ENCODE measurements at places on chromosomes 5 and 9.
A peak's percentile ranks its signal among the peaks of the same experiment; 100 is the strongest.

GRCh38 chr5:125708583-125708982, 714.6 kb upstream of the GRAMD2B start:
- no peak for DNase-seq

DNA sequence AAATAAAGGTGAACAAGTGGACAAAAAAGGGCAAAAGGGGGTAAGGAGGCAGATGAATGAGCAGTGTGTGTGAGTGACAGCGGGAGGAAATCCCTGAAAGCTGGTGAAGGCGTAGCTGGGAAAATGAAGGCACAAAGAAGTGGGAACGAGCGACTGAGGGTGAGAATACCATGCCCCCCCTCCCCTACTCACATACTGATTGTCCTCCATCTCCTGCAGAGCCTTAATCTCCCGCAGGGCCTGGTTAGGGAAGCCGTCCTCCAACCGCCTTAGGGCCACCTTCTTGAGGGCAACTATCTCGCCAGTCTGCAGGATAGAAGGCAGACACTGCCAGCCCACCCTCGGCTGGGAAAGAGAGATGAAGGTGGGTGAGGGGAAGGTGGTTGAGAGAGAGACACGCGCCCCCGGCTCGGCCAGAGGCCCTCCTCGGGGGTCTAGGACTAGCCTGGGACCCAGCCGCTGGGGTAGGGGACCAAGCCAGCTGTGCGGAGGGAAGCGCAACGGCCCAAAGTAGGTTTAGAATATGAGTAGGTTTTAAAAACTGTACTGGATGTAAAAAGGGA, 522 bp downstream of the CDK20 start:
- DNase-seq, result no peak

DNA sequence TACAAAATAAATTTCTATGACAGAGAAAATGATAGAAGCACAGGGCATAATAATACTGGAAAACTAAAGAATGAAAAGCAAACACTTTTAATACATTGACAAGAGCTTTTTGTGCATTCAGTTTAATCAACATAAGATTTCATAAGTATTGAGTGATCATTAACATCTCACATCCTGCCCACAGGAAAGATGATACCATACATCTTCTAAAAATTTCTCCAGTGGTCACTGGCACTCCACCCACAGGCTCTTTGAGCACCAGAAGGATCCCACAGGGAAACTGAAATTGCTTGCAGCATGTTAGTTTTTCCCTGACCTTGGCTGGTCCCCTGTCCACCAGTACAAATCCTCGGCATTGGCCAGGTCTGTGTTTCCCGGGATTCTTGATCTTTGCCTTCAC, 186.0 kb downstream of the CEMIP2 start:
- DNase-seq, result no peak

GRCh38 chr5:57738301-57738700, 255.7 kb upstream of the ACTBL2 start:
- DNase-seq, result no peak

DNA sequence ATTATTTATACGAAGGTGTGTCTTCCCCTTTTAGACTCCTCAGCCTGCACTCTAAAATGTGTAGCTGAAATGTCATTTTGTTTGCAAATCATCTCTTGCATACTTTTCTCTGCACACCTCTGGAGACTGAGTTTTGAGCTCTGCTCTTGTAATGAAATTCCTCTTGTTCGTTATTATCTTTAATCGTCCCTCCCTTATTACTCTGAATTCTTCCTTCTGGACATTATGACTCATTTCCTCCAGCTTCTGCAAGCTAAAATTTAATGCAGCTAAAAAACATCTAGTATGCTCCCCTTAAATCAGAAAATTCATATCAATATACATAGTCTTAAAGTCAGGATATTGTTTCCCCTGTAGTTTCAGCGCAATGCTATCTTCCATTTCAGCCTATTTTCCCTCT, 13.5 kb downstream of the ISL1 start:
- no peak for DNase-seq

- DNase-seq, result no peak
Measured at GRCh38 chr5:2333291-2333690, 418.2 kb downstream of the IRX2 start.

DNA sequence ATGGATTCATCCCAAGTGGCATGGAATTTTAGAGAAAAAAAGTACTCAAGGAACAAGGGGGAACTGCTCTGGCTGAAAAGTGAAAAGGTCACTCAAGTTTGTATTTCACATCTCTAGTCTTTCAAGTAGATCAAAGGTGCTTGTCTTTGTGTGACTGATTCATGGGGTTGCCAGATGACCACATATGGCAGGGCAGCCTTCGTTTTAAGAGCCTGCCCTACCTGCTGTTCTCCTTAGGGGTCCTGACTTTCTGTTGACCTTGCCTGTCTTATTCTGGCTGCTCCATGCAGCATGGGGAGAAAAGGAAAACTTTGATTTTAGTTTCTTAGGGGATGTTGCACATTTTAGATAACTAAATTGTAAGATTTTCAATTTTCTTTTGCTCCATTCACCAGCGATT, 877.7 kb downstream of the TLE1 start:
- DNase-seq, result no peak

- no peak for DNase-seq
Measured at GRCh38 chr5:124365361-124365801, 381.1 kb downstream of the ZNF608 start.

- no peak for DNase-seq
Measured at GRCh38 chr5:65021527-65022226, 252.9 kb downstream of the CWC27 start.

DNA sequence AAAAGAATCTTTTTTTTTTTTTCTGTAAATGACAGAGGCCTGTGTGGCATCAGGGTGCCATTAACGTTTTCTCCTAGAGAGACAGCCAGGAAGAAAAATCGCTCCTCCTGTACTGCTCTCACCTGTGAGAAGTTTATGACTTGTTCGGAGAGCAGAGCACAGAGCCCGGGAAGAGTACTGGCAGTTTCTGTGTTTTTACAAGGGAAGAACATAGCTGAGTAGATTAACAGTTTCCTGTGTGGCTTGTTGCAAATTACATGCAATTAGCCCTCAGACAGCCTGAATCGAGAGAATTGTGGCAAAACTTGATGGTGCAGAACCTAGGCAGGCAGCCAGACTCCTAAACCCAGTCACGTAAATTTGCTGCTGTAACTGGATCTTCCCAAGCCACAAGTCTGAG, 32.1 kb downstream of the PRKACG start:
- DNase-seq, result no peak

- peak; percentile 27 for DNase-seq
Measured at GRCh38 chr5:41788941-41789368, 81.3 kb downstream of the OXCT1 start.

DNA sequence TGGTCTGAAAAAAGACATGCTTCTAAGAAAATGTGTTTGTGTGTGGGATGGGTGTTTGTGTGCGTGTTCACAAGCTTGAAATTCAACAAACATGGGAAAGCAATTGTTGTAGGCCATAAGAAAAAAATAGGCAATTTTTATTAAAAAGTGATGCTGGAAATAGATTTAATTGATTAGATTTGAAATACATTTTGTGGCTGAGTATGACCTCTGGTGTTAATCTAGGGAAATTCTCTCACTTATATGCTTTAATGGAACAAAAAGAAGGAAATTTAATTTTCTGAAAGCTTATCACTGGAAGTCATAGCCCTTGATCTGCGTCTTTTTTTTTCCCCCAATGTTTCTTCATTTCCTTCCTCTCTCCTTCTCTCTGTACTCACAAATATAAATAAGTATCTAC, 3.5 kb upstream of the KCNN2 start:
- DNase-seq, result no peak

DNA sequence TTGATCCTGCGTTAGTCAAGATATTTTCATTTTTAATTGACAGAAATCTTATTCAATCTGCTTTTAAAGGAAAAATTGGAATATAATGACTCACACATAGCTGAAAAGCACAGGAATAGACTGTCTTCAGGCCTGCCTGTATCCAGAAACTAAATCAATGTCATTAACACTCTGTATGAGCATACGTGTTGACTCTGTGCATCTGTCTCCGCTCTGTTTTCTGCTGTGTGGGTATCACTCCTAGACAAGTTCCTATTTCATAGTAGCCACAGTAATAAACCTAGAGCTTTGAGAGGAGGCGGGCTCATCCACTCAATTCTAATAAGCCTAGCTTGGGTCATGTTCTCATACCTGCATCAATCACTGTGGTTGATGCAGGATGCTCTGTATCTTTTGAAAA, 267.6 kb downstream of the KCTD16 start:
- no peak for DNase-seq

DNA sequence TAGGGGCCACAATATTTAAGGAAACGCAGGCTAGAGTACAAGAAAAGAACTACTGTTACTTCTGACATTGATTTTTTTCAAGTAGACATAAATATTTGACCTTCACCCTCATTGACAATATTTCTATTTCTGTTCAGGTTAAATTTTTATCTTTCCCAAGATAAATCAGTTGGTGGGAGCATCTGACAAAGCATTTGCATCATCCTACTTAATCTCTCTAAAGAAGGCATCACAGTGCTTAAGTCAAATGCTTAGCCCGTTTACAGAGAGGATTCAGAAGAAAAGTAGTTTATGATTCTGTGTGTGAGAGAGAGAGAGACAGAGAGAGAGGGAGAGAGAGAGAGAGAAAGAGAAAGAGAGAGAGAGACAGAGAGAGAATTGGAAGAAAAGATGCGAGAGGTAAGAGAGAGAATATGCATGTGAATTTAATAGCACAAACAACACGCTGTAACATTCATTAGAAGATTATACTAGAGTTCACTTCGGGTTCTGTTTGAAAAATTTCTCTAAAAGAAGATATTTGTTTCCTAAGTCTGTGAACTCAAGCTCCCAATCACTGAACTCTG, 1093.3 kb upstream of the CDH6 start:
- DNase-seq, result no peak

DNA sequence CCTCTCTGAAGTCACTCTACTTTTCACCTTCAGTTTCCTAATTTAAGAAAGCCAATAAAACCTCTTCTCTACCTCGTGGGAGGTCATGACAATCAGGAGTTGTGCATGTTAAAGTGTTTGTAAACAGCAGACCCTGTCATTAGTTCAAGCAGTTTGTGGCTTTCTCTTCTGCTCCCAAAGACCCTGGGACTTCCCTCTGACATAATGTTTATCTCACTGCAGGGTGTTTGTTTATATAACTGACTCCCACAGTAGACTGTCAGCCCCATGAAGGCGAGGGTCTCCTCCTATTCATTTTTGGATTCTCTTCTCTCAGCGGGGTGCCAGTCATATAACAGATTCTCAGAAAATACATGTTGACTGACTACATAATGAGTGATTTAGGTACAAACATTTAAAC, 360.0 kb upstream of the ZNF462 start:
- DNase-seq, result no peak

GRCh38 chr9:35730486-35730854, 1.5 kb downstream of the TLN1 start:
- no peak for DNase-seq

DNA sequence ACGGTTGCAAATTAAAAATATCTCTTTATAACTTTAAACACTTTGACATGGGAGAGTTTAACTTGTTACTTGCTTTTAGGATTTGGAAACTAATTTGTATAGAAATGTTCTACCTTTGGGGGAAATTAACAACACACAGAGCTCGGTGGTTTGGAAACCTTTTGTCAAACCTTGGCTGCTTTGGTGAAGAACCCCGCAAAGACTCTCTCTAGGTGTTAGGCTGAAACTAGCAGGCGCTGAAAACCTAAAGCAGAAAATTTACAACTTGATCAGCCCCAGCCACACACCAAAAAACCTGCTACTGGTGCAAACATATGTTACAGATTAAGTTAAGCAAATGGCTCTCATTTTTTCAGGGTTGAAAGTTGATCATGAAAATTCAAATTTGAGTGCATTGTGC, 25.8 kb downstream of the NR2F1 start:
- no peak for DNase-seq

GRCh38 chr9:22452415-22453010, 5.9 kb downstream of the DMRTA1 start:
- DNase-seq, result no peak

DNA sequence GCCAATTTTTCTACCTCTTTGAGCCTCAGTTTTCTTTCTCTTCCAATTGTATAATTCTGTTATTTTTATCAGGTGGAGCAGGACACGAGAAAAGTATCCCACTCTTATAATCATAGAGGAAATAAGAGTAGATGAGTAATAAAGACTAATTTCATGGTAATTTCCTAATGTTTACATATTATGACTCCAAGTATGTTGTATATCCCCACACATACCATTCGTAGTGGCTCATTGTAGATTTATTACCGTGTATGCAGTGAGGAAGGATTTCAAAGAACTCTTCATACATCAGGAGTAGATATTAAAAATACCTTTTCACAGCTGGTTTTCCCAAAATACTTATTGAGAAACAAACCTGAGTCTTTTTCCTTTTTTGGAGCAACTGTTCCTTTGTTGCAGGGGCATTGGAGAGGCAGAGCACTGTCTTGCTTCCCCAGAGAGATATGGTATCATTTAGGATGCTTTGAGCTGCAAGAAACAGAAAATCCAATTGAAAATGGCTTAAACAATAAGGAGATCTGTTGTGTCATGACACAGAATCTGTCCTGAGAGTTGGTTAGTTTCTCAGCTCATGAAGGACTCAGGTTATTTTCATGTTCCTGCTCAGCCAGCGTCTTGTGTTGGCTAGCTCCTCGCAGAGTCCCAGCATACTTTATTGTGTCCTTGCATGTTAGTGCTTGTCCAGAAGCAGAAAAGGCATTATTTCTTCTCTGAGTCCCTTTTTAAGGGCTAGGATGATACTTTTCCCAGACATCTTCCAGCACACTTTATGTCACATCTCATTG, 291.2 kb downstream of the ARHGAP26 start:
- no peak for DNase-seq

DNA sequence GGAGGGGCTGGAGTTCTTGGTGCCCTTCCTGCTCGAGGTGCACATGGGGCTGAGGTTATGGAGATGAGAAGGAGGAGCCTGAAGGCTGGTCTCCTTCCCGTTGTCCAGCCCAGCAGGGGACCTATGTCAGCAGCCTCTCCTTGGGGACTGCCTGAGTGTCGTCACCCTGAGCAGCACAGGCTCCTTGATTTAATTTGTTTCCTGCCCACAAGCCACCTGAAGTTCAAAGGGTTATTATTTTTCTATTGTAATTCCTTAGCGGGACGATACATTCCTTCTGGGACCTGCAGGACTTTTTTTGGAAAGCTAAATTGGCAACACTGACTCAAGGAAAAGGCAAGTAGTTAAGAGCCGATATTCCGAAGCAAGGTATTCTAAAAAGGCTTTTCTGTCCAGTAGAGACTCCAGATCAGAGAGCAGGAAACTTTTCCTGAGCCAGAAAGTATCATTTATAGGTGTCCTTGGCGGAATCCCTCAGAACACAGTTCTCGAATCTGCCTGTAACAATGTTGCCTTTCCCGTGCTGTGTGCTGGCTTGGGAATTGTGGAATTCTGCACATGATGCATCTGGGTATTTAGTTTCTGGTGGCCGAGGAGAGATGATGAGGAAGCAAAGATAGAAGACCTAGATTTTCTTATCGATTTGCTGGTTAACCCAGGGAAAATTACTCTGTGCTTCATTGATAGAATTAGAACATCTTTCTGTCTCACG, 55.4 kb downstream of the ARHGAP26 start:
- no peak for DNase-seq

All from brain pericyte (primary cell).